ENCODE measurements at places on chromosomes 3 and 15.
A peak's percentile ranks its signal among the peaks of the same experiment; 100 is the strongest.

GRCh38 chr3:149900322-149900721 is 70.4 kb downstream of the PFN2 start:
- DNase-seq = no peak

- DNase-seq = no peak
These were observed 292.7 kb upstream of the PROK2 start for GRCh38 chr3:72077473-72078259.

GRCh38 chr3:158728061-158728377 is 4.2 kb downstream of the RARRES1 start:
- no peak for DNase-seq

- DNase-seq = no peak
These were observed 10.0 kb downstream of the HEXA start for GRCh38 chr15:72365844-72366243.

DNA sequence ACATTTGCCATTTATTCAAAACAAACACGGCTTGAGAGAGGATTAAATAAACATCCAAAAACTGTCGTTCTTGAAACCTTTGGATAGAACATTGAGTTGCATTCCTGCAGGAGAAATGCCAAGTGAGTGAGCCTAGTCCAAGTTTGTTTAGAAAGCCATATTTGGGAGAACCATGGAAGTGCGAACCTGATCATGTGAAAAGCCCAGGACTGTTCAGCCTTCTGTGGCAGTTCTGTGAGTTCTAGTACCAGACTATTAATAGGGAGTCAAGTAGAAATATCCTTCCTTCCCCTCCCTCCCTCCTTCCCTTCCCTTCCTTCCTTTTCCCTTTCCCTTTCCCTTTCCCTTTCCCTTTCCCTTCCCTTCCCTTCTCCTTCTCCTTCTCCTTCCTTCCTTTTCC is 470.4 kb downstream of the LPP start:
- peak; percentile 20 for DNase-seq

GRCh38 chr3:30199096-30199759 is 407.2 kb upstream of the TGFBR2 start:
- peak; percentile 70 for DNase-seq

DNA sequence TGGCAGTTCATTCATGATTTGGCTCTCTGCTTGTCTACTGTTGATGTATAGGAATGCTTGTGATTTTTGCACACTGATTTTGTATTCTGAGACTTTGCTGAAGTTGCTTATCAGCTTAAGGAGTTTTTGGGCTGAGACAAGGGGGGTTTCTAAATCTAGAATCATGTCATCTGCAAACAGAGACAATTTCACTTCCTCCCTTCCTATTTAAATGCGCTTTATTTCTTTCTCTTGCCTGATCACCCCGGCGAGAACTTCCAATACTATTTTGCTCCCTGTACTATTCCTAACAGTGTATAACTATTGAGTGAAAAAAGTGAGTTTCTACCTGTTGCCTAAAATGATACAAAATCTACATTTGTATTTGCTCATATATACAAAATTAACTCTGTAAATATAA is 128.3 kb downstream of the ULK4 start:
- DNase-seq = no peak

GRCh38 chr3:157844216-157844615 is 262.0 kb downstream of the SHOX2 start:
- no peak for DNase-seq

- no peak for DNase-seq
These were observed 284.4 kb downstream of the RBMS3 start for GRCh38 chr3:29565236-29565635.

DNA sequence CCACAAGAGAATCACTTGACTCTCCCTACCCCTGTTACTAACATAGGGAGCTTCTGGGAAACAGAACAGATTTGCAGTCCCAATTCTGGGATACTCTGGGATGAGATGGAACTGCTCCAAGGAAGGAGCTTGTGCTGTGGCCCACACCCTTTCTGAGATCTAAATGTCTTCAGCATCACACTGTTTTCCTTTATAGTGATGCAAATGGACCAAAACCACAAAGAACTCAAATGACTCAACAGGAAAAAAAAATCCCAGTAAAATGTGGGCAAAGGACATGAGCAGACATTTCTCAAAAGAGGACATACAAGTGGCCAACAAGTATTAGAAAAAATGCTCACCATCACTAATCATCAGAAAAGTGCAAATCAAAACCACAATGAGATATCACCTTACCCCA is 155.6 kb downstream of the NECTIN3 start:
- DNase-seq = no peak

DNA sequence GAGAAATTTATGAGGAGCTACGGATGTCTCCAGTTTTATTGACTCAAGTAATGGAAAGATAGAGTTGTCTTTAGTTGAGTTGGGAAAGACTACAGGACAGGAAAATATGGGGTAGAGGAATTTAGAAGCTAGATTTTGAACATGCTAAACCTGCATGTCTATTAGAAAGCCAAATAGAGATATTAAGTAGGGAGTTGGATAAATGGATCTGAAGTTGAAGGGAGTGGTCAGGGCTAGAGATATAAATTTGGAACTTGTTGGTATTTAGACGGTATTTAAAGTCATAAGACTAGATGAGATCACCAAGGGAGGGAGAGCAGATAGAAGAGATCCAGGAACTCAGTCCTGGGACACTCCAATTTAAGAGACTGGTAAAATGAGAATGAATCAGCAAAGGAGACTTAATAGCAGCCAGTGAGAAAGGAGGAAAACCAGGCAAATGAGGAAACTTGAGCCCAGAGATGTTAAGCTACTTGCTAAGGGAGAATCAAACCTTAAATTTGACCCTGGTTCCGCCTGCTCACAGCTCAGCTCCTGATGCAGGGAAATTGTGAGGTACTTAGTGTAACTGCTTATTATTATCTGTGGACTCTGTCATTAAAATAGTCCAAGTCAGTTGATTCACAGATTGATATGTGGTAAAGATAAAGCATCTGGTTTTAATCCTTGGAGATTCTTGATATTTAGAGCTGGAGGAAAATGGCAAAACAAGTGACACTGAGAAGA is 35.8 kb downstream of the ABI3BP start:
- DNase-seq = no peak

- no peak for DNase-seq
These were observed 866.4 kb downstream of the PLOD2 start for GRCh38 chr3:145294572-145294971.

GRCh38 chr15:34011481-34011880 is 27.5 kb downstream of the AVEN start:
- no peak for DNase-seq

DNA sequence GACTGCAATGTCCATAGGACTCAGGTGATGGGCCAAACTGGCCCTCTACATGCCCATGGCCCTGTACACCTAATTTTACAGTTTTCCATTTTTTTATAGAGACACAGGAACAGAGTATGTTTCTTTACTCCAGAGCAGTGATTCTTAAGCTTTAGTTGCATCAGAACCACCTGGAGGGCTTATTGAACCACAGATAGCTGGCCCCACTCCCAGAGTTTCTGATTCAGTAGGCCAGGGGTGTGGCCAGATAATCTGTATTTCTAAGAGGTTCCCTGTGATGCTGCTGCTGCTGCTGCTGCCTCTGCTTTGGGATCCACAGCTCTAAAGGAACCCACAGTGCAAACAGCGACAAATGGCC is 5.1 kb downstream of the RBP1 start:
- no peak for DNase-seq

- no peak for DNase-seq
These were observed 3.9 kb downstream of the SLC6A6 start for GRCh38 chr3:14406336-14406735.

- no peak for DNase-seq
These were observed 40.8 kb upstream of the KLF13 start for GRCh38 chr15:31285772-31286261.

GRCh38 chr3:46086083-46086437 is 58.8 kb upstream of the XCR1 start:
- DNase-seq = no peak

DNA sequence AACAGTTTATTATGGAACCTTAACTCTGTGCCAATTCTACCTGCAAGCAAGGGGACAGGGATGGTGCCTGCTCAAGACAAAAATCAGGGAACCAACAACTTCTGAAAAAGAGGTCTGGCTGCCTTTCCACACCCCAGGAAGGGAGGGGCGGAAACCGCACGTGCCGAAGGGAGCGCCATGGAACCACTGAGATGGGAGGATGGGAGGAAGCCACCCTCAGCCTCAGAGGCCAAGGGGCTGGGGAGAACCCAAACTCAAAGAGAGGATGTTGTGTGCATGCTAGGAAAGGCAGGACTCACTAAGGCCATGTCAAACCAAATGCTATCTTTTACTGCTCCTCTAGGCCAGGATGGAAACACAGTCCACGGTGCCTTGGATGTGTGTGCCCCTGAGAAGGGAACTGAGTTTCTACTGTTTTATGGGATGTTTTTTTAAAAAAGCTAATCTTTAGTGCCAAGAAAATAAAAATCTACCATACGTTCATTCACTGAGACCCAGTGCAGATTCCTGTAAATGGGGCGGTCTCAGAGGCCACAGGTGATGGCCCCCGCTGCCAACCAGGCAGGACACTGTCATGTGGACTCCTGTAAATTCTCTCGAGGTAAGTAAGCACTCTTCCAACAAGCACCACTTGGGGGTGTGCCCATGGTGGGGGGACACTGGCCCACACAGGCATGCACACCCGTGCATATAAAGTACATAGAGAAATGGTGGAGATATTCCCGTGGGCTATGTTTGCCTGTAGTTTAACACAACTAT is 20.5 kb downstream of the SRPRB start:
- DNase-seq = no peak

DNA sequence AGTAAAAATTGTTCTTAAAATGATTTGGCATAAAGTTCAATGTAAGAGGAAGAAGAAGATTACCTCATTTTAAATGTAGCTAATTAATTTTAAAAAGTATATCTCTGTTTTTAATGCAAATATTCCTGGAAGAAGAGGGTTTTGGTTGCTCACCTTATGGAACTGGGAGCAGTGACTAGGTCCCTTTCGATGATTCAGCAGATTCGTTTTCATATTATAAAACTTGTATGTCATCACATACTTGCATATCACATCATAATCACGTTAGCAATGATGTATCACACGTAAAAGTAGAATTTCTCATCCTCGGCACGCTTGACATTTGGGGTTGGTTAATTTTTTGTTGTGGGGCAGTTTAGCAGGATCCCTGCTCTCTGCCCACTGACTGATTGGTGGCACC is 47.6 kb downstream of the GPR160 start:
- DNase-seq = no peak

- DNase-seq = no peak
These were observed 100.0 kb upstream of the DLG1 start for GRCh38 chr3:197398286-197398878.

- peak; percentile 76 for DNase-seq
These were observed 6.7 kb upstream of the PSTPIP1 start for GRCh38 chr15:76987896-76988860.

DNA sequence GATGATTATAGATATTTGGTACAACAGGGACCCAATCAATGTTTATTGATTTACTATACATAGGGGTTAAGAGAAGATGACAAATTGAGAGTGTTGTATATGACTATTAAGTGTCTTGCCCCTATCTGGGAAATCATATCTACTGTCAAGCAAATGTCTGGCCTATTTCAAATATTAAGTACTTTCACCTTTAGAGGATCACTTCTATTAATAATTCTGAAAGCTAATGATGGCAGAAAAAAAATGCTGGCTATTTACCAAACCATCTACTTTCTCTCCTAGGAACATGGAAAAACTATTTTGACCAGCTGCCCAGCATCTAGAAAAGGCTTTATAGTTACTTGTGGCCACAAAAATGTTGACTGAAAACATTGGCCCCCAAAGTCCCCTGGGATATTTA is 632.3 kb upstream of the ZNF385D start:
- no peak for DNase-seq

GRCh38 chr3:67529337-67529736 is 125.1 kb downstream of the SUCLG2 start:
- no peak for DNase-seq
